ENCODE measurements at places on chromosomes 11 and 22.

- no peak for DNase-seq
Measured at GRCh38 chr22:28768701-28769393, 3.6 kb upstream of the CCDC117 start.

- DNase-seq, result no peak
Measured at GRCh38 chr11:56637500-56637899, 4.7 kb downstream of the OR5AP2 start.

GRCh38 chr11:45997599-45997998 is 75.1 kb downstream of the LARGE2 start:
- DNase-seq, result no peak

DNA sequence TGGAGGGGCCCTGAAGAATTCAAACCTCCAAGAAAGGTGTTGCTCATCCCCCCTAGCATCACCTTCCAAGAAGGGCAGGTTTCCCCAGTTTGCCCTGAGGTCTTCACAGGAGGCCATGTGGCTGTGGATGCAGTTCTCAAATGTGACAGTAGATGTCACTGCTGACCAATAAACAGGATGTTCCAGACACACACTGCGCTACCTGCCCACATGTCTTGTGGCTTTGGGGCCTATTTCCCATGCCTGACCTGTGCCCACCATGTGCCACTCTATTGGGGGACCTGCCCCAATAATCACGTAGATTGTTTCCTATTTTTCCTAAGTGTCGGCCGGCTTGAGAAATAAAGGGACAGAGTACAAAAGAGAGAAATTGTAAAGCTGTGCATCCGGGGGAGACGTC is 4.5 kb downstream of the GSTT2 start:
- no peak for DNase-seq

- no peak for DNase-seq
Measured at GRCh38 chr22:44884968-44885805, 124.6 kb downstream of the PHF21B start.

- no peak for DNase-seq
Measured at GRCh38 chr11:66070604-66071380, 720 bp downstream of the PACS1 start.

GRCh38 chr11:42840176-42840829 is 471.5 kb upstream of the API5 start:
- no peak for DNase-seq

GRCh38 chr22:32311551-32312071 is 46.1 kb upstream of the RFPL3 start:
- DNase-seq, result no peak

- DNase-seq, result no peak
Measured at GRCh38 chr11:61777234-61778090, 14.9 kb downstream of the TMEM258 start.

- DNase-seq, result no peak
Measured at GRCh38 chr11:110679323-110679975, 32.8 kb downstream of the ARHGAP20 start.

GRCh38 chr22:46542011-46542985 is 4.9 kb upstream of the CELSR1 start:
- peak; percentile 52 for DNase-seq

DNA sequence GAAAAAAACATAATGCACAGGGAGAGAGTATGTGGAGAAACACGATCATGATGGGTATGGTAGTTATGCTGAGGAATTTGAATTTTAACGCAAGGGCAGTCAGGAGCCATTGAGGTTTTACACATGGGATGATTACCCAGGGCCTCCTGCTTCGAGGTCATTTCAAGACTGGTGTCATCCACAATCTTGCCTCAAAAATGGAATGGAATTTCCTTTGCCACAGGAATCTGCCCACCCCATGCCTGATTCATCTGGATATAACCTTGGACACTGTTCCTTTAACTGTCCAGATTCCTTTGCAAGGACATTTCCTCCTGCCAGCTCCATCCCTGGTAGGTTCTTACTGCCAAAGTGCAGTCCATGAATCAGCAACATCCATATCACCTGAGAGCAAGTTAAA is 655.9 kb upstream of the TENM4 start:
- no peak for DNase-seq

DNA sequence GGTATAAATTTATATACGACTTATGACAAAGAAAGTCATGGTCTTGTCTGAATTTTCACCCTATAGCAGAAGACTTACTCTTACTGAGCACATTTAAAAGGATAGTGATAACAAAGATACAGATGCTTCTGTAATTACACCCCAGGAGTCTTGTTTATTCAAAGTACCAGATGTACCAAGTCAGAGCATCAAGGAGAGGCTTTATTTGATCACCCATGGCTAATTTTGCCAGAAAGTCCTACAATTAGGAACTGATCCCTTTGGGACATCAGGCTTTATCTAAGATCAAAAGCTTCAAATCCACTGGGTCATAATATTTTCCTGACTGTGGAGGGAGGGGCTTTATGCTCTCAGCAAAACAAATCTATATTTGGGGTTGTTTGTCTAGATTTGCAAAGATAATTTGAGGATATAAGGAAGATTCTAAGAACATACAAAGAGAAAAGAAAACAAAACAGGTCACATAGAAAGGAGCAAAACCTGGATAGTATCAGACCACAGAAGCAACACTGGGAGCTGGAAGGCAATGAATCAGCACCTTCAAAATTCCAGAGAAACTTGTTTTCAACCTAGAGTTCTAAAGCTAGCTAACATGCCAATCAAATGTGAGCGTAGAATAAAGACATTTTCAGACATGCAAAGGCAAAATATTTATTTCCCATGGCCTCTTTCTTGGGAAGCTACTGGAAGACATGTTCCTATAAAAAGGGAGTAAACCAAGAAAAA is 124.8 kb upstream of the CSNK2A3 start:
- no peak for DNase-seq

GRCh38 chr11:126544108-126545056 is 188.9 kb downstream of the ST3GAL4 start:
- DNase-seq, result no peak

DNA sequence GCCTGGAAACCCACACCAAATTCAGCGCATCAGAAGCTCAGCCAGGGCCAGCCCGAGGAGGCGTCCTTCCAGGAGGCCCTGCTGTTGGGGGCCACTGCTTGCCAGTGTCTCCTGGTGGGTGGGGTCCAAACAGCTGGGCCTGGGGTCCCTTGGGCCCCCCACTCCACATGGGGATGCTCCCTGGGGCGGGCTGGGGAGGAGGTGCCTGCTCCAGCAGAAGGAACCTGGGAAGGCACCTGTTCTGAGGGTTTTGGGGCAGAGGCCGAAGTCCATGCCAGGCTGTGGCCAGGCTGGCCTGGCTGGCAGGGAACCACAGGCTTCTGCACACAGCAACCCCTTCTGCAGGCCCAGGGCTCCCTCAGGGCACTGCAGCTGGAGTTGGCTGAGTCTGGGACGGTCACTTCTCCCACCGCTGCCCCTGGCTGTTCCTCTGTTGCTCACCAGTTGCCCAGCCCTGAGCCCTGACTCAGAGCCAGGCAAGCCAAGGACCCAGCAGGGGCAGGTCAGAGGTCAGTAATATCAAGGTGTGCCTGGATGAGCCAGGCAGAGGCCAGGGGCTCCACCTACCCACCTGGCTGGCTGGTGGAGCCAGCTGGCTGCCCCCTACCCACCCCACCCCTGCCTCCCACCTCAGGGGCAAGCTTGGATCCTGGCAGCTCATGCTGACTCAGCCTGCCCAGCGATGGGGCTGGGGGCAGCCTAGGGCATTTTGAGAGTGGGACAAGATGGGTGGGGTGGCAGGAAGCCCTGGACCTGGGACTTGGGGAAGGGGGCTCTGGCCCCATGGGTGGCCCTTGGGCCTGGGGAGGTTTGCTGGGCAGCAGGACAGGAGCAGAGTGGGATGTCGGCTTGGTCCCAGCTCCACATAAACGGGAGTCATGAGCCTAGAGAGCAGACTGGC is 12.0 kb upstream of the PHLDA2 start:
- no peak for DNase-seq

- DNase-seq, result no peak
Measured at GRCh38 chr11:128632141-128632791, 44.9 kb upstream of the ETS1 start.

GRCh38 chr22:32926600-32926999 is 125.1 kb downstream of the TIMP3 start:
- no peak for DNase-seq

GRCh38 chr11:73157101-73158010 is 15.2 kb upstream of the FCHSD2 start:
- DNase-seq, result no peak

- no peak for DNase-seq
Measured at GRCh38 chr11:19499999-19500398, 212.6 kb upstream of the NAV2 start.

- DNase-seq, result no peak
Measured at GRCh38 chr22:40603088-40603605, 33.4 kb downstream of the MRTFA start.

DNA sequence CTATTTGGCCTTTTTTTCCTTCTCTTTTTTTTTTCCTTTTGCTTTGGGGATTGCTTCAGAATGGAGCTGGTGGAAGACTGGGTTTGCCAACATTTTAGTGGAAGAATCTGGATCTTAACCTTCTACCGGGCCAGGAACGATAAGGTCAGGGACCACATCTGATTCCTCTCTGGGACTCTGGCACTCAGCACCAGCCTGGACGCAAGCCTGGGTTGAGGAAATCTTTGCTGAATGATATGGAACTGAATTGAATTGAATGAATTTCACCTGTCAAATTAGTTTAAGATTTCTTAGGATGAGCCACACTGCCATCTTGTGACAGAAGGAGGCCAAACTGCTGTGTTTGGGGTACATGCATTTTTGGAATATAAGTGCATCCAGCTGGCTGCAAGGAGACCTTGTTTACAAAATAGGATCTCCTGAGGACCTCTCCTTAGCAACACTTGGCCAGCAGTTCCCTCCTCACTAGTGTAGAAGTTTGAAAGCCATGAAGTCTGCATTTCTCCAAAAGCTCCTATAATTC is 30.4 kb downstream of the TPBGL start:
- DNase-seq, result no peak

DNA sequence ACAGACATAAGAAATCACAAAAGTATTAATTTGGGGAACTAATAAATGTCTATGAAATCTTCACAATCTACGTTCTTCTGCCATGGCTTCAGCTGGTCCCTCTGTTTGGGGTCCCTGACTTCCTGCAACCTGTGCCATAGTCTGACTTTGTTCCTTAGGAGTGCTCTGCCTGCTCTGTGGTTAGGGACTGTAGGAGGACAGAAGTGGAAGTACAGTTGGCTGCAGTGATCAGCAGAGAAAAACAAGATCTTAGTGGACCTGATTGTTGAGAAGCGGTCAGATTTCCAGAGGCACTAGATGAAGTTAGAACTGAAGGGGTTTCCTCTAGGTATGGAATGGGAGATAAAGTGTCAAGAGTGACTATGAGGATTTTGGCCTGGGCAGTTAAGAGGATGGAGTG is 80.6 kb downstream of the PPP6R3 start:
- DNase-seq, result no peak

- DNase-seq, result no peak
Measured at GRCh38 chr11:76787911-76788596, 4.9 kb downstream of the TSKU start.

DNA sequence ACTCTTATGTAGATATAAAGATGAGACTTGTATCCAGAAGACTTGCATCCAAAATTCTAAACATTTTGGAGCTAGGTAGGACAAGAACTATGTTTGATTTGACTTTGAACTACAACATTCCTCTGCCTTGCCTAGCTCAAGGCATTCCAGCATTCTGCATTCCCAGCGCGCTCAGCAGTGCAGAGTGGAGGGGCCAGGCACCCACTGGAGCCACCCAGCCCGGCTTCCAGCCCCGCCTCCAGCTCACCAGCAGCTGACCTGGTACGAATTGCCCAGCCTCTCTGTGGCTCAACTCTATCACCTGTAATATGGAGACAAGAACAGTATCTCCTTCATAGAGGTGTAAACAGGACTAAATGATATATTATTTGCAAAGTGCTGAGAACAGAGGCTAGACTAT is 28.8 kb downstream of the PRDM10 start:
- no peak for DNase-seq

DNA sequence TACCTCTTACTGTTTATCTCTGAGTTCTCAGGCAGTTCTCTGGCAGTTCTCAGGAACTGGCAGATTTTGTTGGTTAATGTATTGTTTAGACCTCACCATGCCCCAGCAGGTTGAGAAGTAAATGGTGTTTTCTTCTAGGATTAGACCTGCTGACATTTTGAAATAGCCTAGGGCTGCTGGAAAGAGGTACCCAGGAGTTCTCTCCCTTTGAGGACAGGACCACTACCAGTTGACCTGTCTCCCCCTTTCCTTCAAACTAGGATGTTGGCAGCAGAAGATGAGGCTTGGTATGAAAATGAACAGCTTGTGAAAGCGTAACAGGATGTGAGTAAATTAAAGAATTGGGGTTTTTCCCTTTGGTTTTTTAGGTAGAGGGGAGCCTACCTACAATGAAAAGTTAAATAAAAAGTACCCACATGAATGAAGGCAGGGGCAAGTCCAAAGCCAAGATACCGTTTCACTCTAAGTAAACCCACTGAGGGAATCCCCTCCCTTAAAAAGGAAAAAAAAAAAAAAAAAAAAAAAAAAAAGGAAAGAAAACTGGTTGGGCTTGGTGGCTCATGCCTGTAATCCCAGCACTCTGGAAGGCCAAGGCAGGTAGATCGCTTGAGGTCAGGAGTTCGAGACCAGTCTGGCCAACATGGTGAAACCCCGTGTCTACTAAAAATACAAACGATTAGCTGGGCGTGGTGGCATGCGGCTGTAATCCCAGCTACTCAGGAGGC is 96.2 kb downstream of the PDHX start:
- DNase-seq, result no peak

GRCh38 chr11:43119275-43119970 is 192.4 kb upstream of the API5 start:
- no peak for DNase-seq

DNA sequence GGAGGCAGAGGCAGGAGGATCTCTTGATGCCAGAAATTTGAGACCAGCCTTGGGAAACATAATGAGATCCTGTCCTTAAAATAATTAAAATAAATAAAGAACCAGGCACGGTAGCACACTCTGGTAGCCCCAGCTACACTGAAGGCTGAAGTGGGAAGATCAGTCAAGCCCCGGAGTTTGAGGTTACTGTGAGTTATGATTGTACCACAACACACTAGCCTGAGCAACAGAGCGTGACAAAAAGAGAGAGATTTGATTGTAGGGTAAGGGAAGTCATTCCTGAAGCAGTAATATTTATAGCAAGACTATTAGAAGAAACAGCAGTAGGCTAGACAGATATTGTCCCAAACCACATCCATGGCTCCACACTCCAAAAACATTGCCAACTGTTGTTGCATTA is 1408.4 kb upstream of the TENM4 start:
- DNase-seq, result no peak

- DNase-seq, result peak; percentile 4
Measured at GRCh38 chr11:59822989-59823566, 12.5 kb upstream of the MRPL16 start.

DNA sequence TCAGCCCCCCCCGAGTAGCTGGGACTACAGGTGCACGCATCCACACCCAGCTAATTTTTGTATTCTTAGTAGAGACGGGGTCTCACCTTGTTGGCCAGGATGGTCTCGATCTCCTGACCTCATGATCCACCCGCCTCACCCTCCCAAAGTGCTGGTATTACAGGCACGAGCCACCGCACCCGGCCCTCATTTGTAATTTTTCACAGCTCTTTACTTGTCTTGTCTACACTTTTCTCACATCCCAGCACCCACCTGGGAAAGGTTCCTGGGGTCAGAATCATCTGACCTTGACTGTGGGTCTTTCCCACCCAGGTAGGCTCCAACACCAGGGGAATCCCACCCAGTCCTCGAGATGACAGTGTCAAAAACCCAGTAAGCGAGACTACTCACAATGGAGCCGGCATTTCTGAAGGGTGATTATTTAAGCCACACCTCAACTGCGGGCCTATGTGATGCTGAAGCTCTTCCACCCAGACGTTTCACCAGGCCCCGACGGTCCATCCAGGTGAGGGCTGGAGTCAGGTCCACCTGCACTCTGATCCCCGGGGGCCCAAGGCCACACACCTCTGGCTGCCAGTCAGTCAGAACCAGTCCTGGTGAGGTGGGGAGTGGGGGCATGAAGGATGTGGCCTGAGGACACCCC is 23.4 kb downstream of the CELSR1 start:
- no peak for DNase-seq

Measured in stimulated activated CD8-positive, alpha-beta memory T cell treated with anti-CD3 and anti-CD28 coated beads, Interleukin-7, amount 100 ng/mL, for 48 hours (primary cell).